HuH-7.5 (cell line): ENCODE measurements at places on chromosomes 1 and 21.

DNA sequence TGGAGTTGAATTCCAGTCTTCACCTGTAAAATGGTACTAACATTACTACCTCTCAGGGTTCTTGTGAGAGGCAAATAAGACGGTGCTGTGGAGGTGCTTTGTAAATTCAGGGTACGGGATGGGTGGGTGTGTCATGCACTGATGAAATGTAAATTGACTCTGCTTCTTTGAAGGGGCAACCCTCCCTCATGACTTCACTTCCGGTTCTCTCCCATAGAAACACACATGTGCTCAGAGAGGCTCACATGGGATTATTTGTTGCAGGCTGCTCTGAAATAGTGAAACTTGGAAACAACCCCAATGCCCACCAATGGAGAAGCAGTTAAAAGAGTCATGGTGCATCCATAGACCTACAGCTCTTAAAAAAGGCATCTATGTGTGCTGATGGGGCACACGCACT, 44.9 kb upstream of the SCMH1 start:
- no peak for DNase-seq

- no peak for DNase-seq
These were observed 20.4 kb downstream of the THAP3 start for GRCh38 chr1:6645018-6645417.

DNA sequence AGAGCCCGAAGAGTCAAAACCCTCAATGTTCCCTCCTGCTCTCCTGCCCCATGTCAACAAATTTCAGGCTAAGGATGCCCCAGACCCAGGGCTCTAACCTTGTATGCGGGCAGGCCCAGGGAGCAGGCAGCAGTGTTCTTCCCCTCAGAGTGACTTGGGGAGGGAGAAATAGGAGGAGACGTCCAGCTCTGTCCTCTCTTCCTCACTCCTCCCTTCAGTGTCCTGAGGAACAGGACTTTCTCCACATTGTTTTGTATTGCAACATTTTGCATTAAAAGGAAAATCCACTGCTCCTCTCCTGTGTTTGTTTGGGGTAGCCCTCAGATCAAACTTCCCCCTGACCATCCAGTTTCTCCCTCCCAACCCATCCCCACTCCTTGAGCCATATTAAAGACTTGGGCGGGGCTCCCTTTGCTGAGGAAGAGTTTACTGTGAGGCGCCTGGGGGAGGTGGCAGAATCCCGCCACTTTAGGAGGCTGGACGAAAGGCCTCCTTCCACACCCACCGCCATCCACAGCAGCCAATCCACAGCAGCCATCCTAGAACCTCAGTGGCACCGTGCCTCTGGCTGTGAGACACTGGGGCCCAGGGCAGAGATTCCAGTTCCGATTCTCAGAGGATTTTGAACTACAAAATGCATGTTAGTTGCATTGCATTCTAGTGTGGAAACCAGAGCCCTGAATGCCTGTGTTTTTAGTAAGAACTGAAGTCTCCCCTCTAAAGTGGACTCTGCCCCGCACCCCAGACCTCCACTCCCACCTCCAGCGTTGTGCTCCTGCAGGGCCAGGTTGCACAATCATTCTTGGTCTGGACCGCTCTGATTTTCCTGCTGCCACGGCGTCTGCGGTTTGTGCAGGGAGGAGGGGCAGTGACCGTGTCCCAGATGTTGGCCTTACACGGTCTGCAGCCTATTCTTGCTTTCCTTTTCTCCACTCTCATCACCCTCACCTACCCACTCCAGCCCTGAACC, 3.0 kb downstream of the OLFML3 start:
- DNase-seq, result no peak

GRCh38 chr1:58621391-58621790, 44.3 kb upstream of the TACSTD2 start:
- no peak for DNase-seq

GRCh38 chr1:234542211-234542850, 63.4 kb upstream of the TARBP1 start:
- no peak for DNase-seq

DNA sequence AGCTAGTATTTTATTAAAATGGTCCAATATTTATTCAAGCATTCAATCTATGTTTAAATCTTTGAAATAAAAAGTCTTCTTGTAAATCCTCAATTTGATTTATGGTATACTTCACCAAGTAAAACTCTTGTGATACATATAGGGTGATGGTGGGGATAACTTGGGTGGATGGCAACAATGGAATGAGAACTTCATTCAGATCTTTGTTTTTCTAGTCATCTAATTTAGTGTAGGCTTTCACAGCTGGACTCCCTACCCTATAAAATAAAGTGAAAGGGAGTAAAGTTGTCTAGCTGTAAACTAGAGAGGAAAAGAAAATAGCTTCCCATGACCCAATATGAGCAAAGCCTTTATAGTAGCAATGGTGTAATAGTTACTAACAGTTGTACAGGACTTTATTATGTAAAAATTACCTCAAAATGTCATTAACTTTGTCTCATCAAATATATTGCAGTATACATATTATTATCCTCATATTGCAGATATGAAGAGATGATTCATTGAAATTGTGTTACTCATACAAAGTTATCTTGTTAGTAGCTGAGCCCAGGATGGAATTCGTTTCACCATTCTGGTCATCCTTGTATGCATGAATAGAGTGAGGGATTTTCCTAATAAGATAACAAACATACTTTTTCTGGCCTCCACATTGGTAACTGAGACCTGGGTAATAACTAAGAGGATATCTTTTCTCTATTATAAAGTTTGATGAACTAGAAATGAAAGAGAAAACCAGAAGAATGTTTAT, 1377.7 kb upstream of the ADGRL4 start:
- no peak for DNase-seq

- no peak for DNase-seq
These were observed 61.9 kb downstream of the RHBG start for GRCh38 chr1:156430866-156431265.

DNA sequence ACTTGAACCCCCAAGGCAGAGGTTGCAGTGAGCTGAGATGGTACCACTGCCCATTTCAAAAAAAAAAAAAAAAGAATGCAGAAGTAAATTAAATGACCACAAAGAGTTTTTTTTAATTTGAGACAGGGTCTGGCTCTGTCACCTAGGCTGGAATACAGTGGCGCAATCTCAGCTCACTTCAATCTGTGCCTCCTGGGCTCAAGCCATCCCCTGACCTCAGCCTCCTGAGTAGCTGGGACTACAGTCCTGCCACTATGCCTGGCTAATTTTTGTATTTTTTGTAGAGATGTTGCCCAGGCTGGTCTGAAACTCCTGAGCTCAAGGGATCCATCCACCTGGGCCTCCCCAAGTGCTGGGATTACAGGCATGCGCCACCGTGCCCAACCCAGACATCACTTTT, 20.2 kb upstream of the GPR157 start:
- DNase-seq, result no peak

GRCh38 chr1:121518726-121519041, 333.9 kb downstream of the SRGAP2C start:
- DNase-seq, result no peak

- DNase-seq, result no peak
These were observed 54.3 kb upstream of the GALNT2 start for GRCh38 chr1:230012741-230013140.

GRCh38 chr1:221397141-221397540, 344.7 kb downstream of the DUSP10 start:
- no peak for DNase-seq

GRCh38 chr1:193456811-193457280, 270.4 kb upstream of the B3GALT2 start:
- DNase-seq, result no peak

DNA sequence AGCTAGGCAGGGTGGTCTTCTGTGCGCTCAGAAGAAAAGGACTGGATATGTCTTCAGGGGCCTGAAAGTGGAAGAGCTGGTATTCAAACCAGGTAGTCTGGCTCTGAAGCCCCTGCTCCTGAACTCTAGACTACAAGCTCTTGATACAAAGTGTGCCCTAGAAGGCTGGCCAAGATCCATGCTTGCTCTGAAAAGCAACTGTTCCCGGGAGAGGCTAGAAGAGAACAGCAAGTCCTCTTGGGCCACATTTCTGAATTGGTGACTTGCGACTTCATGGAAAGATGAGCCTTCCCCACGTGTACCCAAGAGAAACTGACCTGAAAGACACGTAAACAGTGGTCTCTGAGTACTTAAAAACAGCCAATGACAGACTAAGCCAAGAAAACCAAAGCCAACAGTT, 123.3 kb upstream of the GRIK3 start:
- DNase-seq, result no peak

- no peak for DNase-seq
These were observed 190.2 kb upstream of the NR5A2 start for GRCh38 chr1:199837321-199837720.

DNA sequence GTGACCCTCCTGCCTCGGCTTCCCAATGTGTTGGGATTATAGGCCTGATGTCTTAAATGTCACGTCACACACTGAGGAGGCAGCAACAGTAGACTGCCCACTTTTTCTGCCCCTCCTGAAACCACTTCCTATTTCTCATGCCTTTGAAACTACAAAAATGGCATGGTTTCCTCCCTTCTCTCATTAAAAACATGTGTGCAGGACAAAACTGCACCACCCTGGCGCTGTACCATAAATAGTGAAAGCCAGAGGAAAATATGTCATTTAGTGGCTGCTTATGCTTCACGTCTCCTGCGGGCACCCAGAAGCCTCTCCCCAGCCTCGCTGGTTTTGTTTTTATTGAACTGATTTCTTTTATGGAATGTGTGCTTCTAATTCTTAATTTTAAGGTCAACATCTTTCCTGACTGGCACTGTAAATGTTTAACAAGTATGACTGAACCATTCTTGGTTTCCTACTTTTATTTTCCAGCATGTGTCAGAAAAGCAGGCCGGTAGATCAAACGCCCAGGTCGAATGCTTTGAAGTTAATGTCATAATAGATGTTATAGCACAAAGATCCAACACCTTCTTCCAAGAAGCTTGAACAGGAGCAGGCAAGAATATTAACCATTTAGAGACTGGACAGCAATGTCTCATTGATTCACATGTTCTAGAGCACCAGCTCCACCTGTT, 59.6 kb upstream of the C1orf87 start:
- DNase-seq, result no peak

- DNase-seq, result no peak
These were observed 31.0 kb upstream of the MED18 start for GRCh38 chr1:28297826-28298225.

DNA sequence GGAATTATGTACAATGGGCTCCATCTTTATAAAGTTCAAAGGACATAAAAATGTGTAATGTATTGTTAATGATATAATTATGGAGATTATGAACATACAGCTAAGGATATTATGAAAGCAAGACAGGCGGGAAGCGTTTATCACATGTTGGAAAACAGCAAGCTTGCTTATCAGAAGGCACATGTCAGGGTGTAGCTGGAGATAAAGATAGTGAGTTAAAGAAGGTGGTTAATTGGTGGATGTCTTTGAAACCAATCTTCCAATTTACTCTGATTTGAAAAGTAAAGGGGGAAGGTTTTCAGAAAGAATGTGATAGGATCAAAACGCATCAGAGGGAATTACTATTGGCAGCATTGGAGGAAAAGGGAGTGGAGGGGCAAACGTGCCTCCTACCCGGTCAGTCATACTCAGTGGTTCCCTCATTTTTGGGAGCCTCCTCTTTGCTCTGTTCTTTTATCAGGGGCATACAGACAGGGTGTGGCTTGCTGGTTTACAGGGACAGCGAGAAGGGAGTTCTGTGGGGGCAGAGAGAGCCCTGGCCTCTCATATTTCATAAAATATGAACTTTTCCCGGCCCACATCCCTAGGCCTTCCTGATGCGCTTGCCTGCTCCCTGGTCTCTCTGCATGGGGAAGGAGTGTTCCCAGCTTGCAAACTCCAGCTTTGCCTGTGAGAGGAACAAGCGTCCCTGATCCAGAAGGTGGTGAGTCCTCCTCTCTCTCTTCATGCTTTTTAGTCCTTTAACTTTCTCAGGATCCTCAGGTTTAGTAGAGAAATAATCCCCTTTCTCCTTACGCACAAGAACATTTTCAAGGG, 8.0 kb upstream of the SVBP start:
- DNase-seq, result no peak

DNA sequence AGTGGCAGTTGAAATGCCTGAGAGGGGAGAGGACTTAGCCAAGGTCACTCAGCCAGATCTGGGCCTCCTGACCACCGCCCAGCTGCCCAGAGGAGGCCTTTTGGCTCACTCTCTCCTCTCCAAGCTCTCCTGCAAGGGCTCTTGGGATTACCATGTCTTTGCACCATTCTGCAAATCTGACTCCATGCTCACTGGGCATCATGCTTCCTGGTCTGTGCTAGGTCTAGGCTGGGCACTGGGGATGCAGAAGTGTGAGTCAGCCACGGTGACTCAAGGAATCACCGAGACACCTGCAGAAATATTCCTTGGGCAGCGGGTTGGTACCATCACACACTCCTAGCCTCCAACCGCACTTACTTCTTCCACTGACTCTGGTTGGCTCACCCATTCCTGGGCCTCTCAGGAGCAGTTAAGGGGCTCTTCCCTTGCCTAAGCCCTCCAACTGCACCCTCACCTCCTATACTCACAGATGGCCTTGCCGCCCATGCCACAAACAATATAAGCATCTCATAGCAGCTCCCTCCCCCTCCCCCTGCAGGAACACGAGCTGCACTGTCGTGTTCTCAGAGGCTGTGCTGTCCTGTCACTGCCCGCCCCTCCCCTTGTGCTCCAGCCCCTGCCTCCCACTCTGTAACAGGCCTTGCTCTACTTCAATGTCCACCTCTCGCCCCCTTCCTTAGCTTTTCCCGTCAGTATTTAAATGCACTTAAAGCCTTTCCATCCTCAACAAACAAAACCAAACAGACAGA, 34.8 kb downstream of the CDCP2 start:
- DNase-seq, result no peak

DNA sequence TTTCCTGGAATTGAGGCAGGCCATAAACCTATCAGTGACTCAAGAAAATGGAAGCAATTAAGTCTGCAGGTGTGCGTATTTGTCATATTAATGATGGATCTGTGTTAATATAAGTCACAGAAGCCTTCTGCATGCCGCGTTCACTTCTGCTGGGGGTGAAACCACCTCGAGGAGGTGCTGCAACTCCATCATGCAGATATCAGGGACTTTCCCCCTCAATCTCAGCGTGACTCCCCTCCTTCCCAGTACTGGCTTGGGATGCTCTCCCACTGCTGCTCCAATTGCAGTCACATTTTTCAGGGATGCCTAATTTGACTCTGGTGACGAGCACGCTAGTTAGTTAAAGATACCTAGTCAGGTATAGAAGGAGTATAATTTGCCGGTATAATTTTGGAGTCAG, 87.5 kb downstream of the ASTN1 start:
- DNase-seq, result no peak

- DNase-seq, result no peak
These were observed 15.2 kb downstream of the PLPPR4 start for GRCh38 chr1:99279525-99279924.
